Activated naive CD8-positive, alpha-beta T cell treated with anti-CD3 and anti-CD28 coated beads, Interleukin-2, amount 50 U/mL, for 16 hours (primary cell): ENCODE measurements at places on chromosomes 2 and 18.

- no peak for DNase-seq
These were observed 2082.3 kb upstream of the CELF4 start for GRCh38 chr18:39647627-39648534.

- no peak for DNase-seq
These were observed at the start of gene OBSL1 for GRCh38 chr2:219571311-219572236. Gene OBSL1, minus strand, starts transcription at chr2:219571539. Its CDS starts 307 bp downstream, at chr2:219571232.

- DNase-seq, result no peak
These were observed 200.4 kb downstream of the TMEM247 start for GRCh38 chr2:46679761-46680160.

DNA sequence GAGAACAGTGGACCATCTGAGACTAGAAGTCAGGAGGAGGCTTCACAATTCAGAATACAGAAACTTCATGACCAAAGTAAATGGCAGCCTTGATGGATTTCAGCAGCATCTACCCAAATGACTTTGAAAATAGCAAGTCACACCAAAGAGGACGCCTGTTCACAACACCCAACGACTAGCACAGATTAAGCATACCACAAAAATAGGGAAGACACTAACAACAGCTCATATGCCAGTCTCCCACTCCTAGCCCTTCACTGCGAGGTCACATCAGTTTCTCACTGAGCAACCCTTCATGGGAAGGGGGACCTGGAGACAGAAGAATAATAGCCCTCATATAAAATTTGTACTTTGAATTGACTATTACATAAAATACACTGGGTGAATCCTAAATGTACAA, 228.4 kb upstream of the SLC39A10 start:
- no peak for DNase-seq

- DNase-seq, result no peak
These were observed 92.4 kb upstream of the RASGRP3 start for GRCh38 chr2:33383855-33384598.

DNA sequence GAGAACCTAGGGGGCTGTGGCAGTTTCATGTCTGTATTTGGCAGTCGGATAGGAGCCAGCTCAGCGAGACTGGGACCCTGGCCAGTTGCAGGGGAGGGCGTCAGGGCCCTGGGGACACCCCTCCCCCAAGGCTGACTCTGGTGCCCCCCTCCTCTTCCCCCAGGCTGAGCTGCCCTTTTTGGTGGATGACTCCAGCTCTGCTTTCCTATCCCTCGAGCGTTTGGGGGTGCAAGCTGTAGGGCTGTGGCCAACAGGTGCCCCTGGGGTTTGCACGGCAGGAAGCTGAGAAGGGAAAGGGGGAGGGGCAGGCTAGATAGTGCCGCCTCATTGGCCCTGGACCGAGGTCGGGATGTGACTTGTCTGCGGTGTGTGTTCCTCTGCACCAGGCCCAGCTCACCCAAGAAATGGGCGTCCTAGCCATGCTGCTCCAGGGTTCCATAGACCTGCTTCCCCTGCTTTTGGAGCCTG, 26.4 kb downstream of the SPEG start:
- no peak for DNase-seq
